Testis (tissue), 5 donors: ENCODE measurements at places on chromosomes 5 and 9. TPM values are rescaled to one million over a fixed set of nuclear protein-coding genes. Genes with fewer than 3 reads are reported as not detected.

- no peak for DNase-seq
Observed at GRCh38 chr5:26470439-26470838, 567.9 kb downstream of the CDH9 start.

GRCh38 chr5:4017076-4017803, 421.6 kb downstream of the IRX1 start:
- no peak for DNase-seq

DNA sequence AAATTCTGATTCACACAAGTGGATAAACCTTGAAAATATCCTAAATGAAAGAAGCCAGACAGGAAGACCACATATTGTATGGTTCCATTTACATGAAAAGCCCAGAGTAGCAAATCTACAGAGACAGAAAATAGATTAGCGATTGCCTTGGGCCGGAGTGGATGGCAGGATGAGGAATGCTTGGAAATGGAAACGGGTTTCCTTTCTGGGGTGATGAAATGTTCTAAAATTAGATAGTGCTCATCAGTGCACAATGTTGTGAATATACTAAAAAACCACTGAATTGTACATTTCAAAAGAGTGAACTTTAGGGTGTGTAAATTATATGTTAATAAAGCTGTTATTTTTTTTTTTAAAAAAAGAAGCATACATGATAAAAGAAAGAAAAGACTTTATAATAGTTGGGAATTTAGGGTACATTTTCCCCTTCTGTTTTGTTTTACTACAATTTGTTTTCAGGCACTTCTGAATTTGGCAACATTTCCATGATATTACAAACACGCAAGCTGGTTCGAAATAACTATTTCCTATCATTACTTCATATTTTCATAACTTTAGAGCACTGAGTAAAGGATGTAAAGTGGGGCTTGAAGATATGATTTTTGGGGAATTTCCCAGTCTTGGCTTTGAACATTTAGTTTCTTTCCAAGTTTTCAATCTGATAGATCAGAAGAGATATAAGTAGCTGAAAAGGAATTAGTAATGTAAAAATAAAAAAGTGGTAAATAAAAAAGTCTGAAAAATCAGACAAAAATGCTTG, 23.9 kb downstream of the SLC35A4 start:
- DNase-seq = no peak

DNA sequence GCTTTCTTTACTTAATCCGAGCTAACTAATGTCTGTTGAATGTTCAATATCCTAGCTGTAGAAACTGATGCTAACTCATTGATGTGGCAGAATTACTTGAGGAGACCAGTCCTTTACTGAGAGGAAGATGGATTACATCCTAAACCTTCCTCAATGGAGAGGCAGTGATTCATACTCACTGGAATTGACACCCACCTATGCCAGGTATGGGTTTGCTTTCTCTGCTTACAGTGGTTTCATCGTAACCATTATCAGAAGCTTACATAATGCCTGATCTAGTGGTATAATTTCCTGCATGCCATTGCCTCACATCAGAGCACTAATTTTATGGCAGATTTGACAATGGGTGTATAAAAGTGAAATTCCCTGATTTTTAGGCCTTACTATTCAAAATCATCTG, 384.7 kb downstream of the ANXA1 start:
- no peak for DNase-seq

DNA sequence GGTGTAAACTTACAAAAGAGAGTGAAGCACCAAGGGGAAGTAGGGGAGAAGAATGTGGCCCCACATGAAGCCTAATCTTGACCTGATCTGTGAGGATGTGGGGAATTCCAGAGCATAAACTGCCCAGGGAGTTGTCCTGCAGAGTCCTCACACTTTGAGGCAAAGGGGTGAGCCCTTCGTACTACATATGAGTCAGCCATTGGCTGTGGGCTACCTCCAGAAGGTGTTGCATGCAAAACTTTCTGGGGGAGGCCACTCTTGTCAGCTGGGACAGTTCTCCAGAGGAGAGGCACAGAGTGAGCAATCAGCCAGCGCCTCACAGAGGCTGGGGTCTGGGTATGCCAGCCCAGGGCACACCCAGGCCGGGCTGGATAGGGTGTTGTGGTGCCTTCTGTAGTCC, 98.1 kb upstream of the NMUR2 start:
- no peak for DNase-seq

DNA sequence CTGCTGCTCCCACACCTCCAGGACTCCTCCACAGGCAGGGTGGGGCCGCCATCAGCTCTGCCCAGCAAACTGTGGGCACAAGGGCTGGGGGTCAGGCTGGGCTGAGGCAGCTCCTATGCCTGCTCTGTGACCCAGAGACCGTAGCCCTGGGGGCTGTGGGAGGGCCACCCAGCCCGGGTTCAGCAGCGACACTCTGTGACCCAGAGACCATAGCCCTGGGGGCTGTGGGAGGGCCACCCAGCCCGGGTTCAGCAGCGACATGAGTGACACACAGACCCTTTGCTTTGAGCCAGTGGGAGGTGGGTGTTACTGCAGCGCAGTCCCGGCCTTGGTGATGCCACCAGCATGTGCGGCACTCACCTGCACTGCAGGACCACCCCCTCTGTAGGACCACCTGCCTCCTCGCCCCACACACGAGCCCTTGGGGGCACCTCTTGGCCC, 118.9 kb upstream of the LPCAT1 start:
- DNase-seq = no peak

- DNase-seq = no peak
Observed at GRCh38 chr5:39775086-39775796, 350.5 kb upstream of the DAB2 start.

- DNase-seq = no peak
Observed at GRCh38 chr5:80141681-80142080, 106.5 kb downstream of the THBS4 start.

DNA sequence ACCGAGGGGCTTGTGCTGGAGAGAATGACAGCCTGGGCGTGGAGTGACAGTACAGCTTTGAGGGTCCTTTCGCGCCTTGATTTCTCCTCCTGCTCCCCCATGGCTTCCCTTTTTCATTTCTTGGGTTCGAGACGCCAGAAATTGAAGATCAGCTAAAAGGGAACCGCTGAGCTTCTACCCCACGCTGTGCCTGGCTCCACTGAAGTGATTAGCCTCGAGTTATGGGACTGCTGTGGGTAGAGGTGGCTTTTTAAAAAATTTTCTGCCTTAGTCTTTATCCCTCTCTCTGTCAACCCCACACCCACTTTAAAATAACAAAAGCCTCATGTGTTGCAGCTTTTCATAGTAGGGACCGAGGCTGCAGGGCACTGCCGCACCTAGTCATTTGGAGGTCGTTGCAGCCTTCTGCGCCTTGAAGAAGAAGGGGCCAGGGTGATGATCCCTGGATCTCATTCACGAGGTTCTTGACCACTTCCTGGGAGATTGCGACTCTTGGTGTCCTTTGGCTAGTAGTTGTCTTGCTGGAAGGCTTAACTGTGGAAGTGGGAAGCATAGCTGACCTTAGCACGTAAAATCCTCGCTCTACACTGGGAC, 603 bp downstream of the PPIP5K2 start:
- DNase-seq = no peak

- DNase-seq = no peak
Observed at GRCh38 chr5:62594364-62594984, 15.9 kb downstream of the LRRC70 start.

DNA sequence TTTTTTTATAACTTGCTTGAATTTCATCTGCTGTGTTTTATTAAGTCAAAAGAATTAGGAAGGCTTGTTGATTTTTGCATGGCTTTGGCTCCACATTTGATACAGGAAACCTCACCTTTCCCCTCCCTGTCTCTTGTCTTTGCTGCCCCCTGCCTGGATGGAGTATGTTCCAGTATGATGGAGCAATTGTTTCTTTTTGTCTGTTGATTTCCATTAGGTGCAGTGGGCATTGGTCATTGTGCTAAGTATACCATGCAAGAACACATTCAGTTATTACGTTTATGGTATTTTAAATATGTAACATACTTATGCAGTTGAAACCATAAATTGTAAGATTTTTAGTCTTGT, 19.6 kb downstream of the TJP2 start:
- DNase-seq = no peak

- DNase-seq = no peak
Observed at GRCh38 chr9:14616188-14616982, 76.8 kb downstream of the ZDHHC21 start.

GRCh38 chr5:129118826-129119225, 24.3 kb downstream of the ISOC1 start:
- DNase-seq = no peak

DNA sequence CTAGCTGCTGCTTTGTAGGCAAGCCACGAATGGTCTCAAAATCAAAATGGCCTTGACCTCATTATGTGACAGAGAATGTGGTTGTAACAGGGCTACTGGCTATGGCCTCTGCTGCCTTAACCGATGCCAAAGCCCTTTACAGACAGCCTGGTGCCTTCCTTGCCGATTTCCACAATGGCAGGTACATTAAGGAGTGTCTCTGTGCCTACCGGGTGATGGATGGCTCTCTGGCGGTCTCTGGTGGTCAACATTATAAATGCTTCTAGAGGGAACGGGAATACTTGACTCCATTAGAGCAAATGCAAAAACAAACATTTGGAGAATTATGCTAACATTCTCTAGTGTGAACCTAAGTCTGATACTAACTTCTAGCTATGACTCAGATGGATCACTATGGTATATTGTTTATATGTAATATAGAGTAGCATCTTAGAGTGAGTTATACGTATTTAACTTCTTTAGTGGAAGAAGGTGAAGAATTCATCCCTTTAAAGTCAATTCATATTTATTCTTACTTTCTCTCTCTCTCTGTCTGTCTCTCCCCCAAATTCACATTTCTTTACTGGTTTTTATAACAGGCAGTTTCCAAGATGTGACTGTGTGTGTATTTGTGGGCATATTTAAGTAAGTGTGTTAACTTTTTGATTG, 52.5 kb downstream of the RPS23 start:
- DNase-seq = peak; percentile 83

GRCh38 chr5:132272311-132273210, 15.1 kb downstream of the PDLIM4 start:
- peak; percentile 63 for DNase-seq

GRCh38 chr5:170292179-170293104, 5.1 kb downstream of the LCP2 start:
- DNase-seq = no peak

DNA sequence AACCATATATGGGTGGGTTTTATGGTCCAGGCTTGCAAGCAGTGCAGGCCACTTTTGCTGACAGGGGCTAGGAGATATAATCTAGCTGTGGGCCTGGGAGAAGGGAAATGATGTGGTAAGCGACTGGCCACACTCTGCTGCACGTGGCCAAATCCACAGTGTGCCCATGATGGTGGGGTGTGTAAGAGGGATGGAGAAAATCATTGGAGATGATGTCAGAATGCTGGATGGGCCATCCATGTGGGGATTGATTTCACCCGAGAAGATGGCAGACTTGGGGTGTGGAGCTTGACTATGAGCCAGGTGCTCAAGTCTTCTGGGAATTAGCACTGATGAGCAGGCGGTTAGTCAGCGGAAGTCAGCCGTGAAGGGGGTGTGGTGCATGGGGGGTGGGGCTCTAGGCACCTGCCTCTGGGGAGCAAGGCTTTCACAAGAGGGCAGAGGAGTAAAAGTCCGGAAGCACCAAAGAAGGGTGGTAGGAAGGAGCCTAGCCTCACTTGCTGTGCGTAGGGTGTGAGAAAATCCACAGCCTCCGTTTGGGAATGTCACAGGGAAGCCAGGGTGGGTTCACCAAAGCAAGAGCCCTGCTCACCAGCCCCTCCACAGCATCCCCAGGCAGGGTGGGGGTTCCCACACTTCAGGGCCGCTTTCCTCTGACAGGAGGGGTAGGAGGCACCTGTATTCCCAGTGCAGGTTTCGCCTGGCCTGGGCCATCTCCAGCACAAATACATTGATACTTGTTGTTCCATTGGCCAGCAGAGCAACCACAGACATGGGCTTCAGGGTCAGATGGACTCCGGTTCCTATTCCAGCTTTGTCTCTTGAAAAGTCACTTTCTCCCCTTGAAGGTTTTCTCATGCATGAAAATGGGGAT, 44.5 kb upstream of the ANGPTL2 start:
- DNase-seq = peak; percentile 10

GRCh38 chr5:179906294-179906794, 1.4 kb downstream of the TBC1D9B start:
- peak; percentile 26 for DNase-seq

- no peak for DNase-seq
Observed at GRCh38 chr9:88477300-88477751, 57.7 kb upstream of the NXNL2 start.

DNA sequence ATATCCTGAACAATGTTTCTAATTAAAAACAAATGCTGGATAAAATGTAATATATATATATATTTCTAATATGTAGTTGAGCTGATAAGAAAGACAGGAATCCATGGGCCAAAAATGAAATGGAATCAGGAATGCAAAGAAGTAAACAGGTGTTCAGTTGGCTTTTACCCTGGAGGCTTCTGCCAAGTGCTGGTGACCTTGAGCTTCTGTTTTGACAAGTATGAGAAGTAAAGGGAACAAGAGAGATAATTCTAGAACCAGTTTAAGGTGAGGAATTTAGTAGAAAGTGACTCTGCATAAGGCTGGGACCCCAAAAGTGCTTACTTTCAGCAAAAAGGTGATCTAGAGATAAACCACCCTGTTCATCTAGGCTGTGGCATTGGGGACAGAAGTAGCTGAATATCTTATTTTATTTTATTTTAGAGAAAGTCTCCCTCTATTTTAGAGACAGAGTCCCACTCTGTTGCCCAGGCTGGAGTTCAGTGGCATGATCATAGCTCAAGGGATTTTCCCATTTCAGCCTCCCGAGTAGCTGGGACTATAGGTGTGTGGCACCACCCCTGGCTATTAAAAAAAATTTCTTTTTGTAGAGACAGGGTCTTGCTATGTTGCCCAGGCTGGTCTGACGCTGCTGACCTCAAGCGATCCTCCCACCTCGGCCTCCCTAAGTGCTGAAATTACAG, 27.0 kb downstream of the DCAF10 start:
- no peak for DNase-seq

DNA sequence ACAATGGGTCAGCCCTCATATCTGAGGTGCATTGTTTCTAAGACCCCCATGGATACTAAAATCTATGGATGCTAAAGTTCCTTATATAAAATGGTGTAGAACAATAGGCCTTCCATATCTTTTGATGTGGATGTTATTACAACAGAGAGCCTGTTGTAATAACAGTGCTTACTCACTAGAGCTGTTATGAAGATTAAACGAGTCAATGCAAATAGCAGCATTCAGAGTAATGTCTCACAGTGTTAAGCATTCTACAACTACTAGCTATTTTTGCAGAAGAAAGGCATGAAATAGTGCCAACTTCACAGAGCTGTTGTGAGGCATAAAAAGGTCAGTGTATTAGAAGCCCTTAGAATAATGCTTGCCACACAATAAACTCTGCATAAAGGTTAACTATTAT, 13.0 kb downstream of the CHSY3 start:
- DNase-seq = no peak

The LCN12 gene
- 11.5 TPM for total RNA-seq

The N4BP3 gene
- 3.2 TPM for total RNA-seq

The SPTAN1 gene
- 665 TPM for total RNA-seq

The PCDHGB4 gene
- 11.3 TPM for total RNA-seq

The S100Z gene
- total RNA-seq = not detected

The PCDHB9 gene
- total RNA-seq = 5.7 TPM

The NSMF gene
- total RNA-seq = 105 TPM

The SMIM33 gene
- not detected for total RNA-seq

The CCL21 gene
- total RNA-seq = 1.7 TPM

The ADAMTS16 gene
- 0.37 TPM for total RNA-seq

The C5orf58 gene
- 40.9 TPM for total RNA-seq

The CNTFR gene
- total RNA-seq = 16.0 TPM
